AG08395 (cell line): ENCODE measurements at places on chromosomes 4 and X.

DNA sequence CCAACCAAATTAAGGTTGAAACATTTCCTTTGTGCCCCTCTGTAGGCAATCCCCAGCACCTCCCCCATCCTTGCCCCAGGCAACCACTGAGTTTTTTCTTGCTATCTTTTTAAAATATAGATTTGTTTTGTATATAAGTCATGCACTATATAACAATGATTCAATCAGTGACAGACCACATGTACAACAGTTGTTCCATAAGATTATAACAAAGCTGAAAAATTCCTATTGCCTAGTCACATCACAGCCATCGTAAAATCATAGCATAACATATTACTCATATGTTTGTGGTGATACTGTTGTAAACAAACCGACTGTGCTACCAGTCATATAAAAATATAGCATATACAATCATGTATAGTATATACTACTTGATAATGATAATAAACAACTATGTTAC, 211.9 kb upstream of the NRK start:
- DNase-seq, result no peak

DNA sequence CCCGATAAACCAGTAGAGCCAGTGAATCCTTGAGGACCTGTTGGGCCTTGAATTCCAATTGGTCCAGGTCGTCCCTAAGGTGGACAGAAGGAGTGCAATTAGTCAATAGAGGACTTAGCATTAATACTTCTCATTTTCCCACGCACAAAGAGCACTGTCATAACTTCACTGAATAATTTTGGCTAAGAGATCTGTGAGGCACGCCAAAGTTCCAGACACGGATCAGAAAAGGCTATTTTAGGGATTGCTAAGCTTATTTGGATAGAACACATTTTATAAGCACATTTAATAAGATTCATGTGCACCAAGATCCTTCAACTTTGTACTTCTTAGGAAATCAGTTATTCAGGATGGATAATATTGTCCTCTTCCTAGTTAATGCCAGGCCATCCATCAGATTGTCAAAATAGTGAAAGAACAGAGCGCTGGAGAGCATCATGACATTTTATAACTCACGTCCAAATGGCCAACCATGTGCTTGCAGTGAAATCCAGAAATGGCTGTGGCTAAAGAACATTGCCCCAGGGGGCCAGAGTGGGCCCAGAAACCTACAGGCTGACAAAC, 129.8 kb downstream of the ATG4A start:
- no peak for DNase-seq

- DNase-seq, result no peak
Observed at GRCh38 chrX:123625477-123625876, 107.4 kb downstream of the THOC2 start.

DNA sequence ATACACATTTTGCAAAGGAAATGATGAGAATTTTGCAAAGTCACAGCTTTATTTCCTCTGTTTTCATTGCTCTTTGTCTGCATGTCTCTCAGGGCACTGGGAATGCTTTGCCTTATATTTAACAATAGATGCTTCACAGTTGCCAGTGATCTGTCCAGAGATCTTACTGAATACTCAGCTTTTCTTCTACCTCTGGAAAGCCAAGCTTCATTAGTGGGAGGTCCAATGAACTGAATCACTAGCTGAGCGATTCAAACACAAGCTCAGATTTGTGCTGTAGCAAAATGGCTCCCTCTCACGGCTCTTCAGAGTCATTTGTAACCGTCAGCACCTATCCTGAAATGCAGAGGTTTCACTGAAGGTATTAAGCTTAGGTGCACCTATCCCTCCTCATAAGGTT, 138.9 kb downstream of the DCLK2 start:
- DNase-seq, result peak; percentile 52

DNA sequence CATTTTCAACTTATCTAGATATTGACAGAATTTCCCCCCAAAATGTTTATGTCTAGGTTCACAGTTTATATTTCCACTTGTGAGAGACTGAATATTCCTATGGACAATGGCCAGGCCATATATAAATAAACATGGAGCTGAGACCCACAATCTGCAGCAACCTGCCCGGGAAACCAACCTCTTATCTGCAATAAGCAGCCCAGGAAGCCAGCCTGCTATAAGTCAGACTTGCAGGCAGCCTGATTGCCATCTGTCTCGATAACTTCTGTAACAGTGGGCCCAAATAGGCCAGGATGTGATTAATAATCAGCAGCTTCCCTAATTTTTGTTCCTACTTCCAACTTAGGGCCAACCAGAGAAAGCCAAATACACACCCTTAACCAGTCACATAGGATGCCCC, 5.2 kb upstream of the NAP1L5 start:
- DNase-seq, result no peak
